ENCODE measurements at places on chromosomes 6 and 20.

- no peak for DNase-seq
These were observed 1272.1 kb downstream of the EPHA7 start for GRCh38 chr6:92147246-92147645.

GRCh38 chr6:84197708-84198107, 29.7 kb downstream of the CEP162 start:
- no peak for DNase-seq

DNA sequence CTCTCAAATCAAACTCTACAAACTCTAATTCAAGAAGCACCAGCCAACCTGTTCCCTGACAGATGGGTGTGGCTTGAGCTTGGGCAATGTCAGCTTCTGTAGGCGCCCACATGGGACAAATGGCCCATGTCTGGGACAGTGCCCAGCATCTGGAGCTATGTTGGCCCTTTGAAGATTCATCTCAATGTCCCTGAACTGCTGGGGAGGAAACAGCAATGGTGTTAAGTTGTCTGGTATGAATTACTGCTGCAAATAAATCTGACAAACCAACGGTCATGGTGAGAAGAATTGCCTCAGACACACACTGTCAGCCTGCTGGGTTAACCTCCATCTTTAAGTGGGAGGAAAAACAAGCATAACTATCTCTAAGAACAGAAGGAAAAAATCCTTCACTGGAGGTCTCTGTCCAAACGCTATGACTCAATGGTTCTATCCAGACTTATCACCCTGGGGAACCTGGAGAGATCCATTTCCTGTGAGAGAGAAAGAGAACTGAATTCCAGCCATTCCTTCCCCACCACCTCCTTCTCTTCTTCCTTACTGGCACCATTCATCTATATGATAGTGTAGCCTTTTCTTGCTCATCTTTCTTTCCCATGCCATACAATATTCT, 274.9 kb downstream of the CDH26 start:
- DNase-seq = no peak

DNA sequence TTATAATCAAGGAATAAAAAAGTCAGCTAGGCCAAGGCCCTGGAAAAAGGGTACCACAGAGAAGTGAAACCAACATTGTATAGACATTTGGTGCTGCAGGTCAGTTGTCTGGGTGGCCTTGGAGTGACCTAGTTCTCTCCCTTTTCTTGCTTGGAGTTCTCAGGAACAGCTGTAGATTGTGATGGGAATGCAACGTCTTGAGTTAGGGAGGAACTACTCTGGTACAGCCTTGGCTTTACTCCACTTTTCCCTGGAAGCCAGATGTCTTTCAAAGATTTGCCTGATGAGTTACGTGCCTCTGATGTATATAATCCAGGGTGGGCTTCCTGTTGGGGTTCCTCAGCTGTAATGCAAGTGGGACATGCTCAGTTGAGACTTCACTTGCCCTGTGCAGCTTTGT, 694.7 kb downstream of the HTR1B start:
- DNase-seq = no peak

DNA sequence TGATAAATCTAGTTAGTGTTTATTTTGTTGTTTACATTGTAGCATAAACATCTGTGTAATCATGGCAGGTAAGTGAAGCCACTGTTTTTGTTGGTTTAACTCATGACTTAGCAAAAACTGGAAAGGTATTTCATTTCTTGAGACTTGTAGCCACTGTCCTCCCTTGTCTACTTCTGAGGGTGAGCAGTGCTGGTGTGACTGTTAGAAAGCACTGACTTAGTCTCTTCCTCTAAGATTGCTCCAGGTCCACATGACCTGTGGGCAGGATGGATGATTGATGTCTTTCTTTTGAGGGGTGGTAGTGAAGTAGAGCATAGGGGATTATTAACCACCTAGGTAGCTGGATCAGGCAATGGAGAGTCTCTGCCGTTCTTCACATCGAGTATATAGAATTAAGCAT, 203.8 kb downstream of the ARID1B start:
- DNase-seq = no peak

GRCh38 chr6:105847433-105847832, 238.7 kb upstream of the PRDM1 start:
- DNase-seq = no peak

DNA sequence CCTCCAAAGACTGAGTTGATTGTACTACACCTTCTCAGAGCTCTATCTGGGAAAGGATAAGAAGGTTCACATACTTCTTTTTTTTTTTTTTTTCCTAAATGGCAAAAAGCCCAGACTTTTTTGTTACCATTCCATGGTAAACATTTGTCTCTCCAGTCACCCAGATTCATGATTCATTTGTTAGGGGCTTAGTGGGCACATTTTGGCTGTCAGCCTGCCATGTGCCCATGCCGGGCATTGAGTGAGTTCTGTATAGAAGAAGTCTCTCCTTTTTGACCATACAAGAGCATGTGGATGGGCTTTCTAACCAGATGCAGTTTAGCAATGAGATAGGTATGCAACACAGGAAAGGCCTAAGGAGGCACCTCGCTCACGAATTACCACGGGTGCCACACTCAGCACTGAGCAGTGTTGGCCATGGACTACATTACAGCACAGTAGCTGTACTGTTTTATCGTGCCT, 447.5 kb upstream of the HSF2 start:
- no peak for DNase-seq

GRCh38 chr6:69232496-69232895, 564.3 kb downstream of the LMBRD1 start:
- DNase-seq = no peak

DNA sequence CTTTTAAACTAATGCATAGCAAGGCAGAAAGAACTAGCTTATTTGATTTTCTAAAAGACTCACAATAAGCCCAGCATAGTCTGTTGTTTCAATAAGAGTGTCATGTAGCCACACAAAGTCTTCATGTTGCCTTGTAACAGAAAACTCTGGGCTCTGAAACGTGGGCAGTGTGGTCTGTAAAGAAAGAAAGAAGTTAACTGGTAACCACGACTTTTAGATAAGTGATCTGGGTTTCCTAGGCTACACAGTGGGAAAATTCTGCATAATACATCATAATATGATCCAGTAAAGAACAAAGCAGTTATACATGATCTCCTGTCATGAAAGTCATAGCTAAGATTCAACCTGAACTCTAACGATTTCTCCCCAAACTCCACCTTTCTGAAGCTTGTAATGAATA, 13.3 kb downstream of the SNX5 start:
- no peak for DNase-seq

DNA sequence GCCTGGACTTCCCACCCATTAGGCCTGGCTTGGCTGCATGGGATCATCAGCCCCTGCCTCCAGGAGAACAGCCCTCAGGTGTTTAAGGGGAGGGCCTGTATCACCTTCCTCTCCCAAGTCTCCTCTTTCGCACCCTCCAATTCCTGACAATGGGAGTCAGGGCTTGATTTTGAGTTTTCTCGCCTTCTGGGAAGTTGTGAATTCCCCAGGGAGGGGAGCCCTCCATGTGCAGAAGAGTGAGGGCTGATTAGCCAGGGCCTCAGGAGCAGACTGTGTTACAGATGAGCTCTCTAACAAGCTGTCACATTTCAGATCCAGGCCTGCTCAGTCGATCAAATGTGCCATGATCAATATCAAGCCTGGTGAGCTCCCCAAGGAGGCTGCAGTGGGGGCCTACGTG, 42.4 kb downstream of the CNBD2 start:
- no peak for DNase-seq

DNA sequence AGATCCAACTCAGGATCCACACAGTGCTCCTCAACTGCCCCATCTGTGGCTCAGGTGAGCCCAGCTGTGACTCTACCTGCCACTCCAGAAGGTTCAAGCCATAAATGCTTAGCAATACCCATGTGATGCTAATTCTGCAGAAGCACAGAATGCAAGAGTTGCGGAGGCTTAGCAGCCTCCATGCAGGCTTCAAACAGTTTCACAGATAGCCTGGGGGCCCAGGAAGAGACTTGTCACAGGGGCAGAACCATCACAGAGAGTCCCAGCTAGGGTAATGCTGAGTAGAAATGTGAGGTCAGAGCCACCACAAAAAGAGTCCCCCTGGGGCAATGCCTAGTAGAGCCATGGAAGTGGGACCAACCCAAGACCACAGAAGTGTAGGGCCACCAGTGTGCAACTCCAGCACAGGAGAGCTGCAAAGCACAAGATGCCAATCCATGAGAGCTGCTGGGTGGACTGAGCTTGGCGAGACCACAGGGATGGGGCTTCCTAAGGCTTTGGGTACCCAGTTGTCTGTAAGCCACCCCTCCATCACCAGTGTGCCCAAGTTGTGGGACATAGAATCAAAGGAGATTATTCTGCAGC, 283.9 kb downstream of the UBE3D start:
- DNase-seq = no peak

- DNase-seq = no peak
These were observed 722.2 kb downstream of the PRKN start for GRCh38 chr6:162005372-162005771.

GRCh38 chr20:38129248-38129865, 35.7 kb downstream of the TGM2 start:
- no peak for DNase-seq

DNA sequence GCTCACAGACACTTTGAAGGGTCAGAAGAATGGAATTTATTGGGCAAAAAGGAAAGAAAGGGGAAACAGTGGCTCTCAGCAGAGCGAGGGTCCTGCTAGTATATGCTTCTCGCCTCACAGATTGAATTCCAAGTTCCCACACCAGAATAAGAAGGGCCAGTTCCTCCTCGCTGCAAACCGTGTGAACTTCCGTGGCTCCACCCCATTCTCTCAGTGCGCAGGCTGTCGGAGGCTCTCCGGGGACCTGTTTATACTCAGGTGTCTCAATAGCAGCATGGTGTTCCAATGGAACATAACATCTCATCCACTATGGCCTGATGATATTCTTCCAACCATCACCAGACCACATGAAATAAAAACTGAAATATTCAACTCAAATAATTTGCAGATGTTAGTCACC, 4.6 kb downstream of the SAMD3 start:
- no peak for DNase-seq

Measured in NCI-H146 (cell line).